CMK (cell line): ENCODE measurements at places on chromosomes 5 and 9.

- DNase-seq: peak; percentile 17
Observed at GRCh38 chr5:50702615-50703366, 36.4 kb downstream of the PARP8 start.

DNA sequence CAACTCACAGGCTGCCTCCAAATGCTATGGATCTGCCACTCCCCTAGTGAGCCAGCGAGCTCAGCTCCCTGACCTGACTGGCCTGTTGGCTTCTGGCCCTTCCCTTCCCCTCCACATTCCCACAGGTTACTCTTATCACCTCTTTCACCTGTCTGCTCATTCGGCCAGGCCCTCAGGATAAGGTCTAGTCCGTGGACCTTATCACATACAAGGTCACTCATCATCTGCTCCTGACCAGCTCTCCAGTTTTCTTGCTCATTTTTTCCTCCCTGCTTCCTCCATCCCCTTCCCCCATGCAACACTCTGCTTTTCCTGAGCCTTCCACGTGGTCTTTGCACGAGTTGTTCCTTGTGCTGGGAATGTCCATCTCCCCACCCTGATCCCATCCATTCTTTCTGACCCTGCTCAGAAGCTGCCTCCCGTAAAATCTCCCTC lies 25.9 kb upstream of the NDST1 start:
- no peak for DNase-seq

- no peak for DNase-seq
Observed at GRCh38 chr9:89885156-89885555, 280.3 kb downstream of the GADD45G start.

DNA sequence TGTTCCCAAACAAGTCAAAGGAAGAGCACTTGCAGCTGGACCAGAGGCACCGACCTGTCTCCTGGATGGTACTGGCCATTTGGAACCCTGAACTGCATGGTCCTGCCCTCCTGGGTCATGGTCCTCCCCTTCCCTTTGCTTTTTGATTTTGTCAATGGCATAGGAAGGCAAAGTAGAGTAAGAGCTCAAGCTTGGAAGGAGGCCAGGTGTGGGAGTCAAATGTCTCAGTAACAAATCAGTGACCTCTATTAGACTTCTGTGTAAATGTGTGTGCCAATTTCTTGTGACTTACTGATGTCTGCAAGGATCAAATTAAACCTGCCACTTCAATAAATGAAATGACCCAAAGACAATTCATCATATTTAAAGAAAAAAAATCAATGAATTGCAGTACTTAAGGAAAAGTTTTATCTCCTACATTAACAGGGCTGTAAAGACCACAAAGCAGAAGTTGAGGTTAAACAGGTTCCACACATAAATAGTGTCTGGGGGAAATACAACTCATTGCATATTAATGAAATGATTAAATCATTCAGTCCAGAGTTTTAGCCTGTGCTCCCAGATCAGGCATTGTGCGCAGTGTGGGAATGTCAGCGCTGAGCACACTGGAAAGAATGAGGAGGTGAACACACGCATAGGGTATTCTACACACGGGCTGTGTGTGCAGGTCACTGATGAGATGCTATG lies 32.7 kb downstream of the OSMR start:
- no peak for DNase-seq

- DNase-seq: peak; percentile 67
Observed at GRCh38 chr9:113548221-113549041, 84.9 kb downstream of the RGS3 start.

DNA sequence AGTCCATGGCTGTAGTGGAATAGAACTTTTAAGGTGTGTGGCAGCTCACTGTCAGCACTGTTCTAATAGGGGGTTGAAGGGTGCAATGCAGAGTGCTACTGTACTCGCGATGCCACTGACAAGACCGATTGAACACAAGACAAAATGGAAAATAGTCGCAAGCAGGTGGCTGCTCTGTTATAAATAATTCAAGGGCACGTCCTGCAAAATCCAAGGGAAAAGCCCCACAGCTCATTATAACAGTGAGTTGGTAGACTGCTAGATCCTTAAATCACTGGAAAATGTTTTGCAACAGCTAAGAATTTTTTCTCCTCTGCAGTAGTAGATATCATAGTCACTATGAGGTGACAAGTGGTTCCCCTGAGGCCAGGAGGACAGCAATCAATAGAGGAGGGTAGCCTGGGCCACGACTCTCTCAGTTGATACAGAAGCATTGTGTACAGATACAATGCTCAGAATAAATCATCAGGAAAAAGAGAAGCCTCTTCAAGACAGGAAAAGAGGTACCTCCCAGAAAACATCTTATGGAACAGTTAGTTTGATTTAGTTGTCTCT lies 926.3 kb downstream of the TLE4 start:
- no peak for DNase-seq

DNA sequence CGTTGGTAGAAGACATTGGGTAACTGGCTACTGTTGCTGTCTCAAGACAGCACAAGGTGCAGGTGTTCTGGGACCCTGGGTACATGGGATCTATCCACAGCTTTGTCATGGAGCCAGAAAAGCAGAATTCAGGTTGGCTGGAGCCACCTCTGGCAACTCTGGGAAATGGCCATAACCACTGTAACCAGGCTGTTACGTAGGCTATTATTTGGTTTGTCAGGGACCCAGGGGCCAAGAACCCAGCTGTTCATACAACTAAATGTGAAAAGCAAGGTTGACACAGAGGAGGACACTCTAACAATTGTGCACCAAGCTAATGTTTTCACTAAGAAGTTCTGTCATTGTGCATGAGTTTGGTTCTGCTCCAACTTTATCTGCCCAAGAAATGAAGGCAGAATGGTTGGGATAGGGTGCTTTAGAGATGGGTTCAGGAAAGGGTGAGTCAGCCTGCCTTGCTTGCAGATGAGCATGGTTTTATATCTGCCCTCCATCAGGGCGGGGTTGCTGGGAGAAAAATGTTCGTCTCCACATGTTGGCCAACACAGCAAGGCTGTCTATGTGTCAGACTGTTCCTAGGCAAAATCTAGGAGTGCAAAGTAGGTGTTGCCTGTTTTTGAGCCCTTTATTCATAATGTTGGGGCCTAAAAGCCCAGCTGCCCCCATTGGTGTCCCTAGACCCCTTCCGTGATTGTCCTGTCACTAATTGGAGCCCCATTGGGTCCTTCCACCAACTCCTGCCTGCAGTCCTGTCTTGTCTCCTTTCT lies 131.3 kb upstream of the DAP start:
- DNase-seq: no peak
